ENCODE measurements at places on chromosomes 13 and 19. TPM values are rescaled to one million over a fixed set of nuclear protein-coding genes. Genes with fewer than 3 reads are reported as not detected.

- H3K4me1 ChIP-seq, result no peaks in the 10 kb centered on the region
- no peak overlapping the region for H3K4me3 ChIP-seq
- DNase-seq, result no peak
- no peak overlapping the region for H3K27ac ChIP-seq
These were observed 12.6 kb downstream of the RTBDN start for GRCh38 chr19:12821761-12822160.

GRCh38 chr13:111404746-111405145 is 84.3 kb downstream of the TEX29 start:
- no peak overlapping the region for H3K27ac ChIP-seq
- H3K4me1 ChIP-seq, result no peaks in the 10 kb centered on the region
- H3K27me3 ChIP-seq, result no peaks in the 10 kb centered on the region

SPINT2 gene
- total RNA-seq, result 8.7 TPM

GRCh38 chr13:19860884-19861655 is 2.4 kb downstream of the ZMYM5 start:
- peak overlapping the region; percentile 67 for H3K27ac ChIP-seq
- peak overlapping the region; percentile 79 for H3K4me3 ChIP-seq
- no peaks in the 10 kb centered on the region for H3K36me3 ChIP-seq
- no peaks in the 10 kb centered on the region for H3K27me3 ChIP-seq
- DNase-seq, result peak; percentile 55
- peaks cover 10% of the 10 kb centered on the region for H3K4me1 ChIP-seq

DNA sequence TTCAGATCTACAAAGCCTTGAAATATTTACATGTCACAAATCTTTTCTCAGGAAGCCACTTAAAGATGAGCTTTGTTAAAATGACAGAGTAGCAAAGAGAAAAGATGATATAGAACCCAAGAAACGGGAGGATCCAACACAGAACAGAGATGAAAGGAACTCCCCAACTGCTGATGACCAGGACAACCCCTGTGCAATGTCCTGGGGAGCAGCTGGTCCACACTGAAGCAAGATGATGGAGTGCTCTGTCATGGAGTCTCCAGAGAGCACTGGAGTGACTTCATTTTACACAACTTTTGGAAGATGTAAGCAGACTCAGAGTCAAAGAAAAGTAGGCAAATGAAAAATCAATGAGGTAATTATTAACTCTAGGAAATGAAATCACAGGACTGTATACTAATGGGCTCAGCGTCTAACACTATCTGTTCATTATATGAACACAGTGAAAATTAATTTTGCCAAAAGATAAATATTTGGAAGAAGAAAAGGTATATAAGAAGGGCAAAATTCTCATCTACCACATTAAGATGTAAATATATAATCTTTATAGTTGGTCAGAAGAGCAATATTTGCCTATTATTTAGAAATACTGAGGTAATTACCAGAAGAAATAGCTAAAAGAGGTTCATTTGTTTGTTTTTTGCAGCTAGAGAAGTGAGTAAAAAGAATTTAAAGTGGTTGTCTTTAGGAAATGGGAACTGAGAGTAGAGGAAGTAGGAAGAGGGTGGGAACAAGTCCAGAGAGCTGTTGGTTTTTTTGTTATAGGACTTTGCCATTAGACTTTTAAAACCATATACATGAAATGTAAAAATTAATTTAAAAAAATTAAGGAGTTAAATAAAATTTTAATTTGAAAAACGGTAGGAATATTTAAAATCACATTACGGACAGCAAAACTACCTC is 30.5 kb downstream of the MTRF1 start:
- DNase-seq, result no peak
- no peaks in the 10 kb centered on the region for H3K27me3 ChIP-seq
- H3K27ac ChIP-seq, result no peak overlapping the region
- H3K36me3 ChIP-seq, result no peaks in the 10 kb centered on the region
- no peak overlapping the region for H3K4me3 ChIP-seq

- no peaks in the 10 kb centered on the region for H3K4me1 ChIP-seq
- DNase-seq, result no peak
- H3K27me3 ChIP-seq, result no peaks in the 10 kb centered on the region
- no peaks in the 10 kb centered on the region for H3K36me3 ChIP-seq
These were observed 136.2 kb downstream of the FLT1 start for GRCh38 chr13:28358708-28359107.

DNA sequence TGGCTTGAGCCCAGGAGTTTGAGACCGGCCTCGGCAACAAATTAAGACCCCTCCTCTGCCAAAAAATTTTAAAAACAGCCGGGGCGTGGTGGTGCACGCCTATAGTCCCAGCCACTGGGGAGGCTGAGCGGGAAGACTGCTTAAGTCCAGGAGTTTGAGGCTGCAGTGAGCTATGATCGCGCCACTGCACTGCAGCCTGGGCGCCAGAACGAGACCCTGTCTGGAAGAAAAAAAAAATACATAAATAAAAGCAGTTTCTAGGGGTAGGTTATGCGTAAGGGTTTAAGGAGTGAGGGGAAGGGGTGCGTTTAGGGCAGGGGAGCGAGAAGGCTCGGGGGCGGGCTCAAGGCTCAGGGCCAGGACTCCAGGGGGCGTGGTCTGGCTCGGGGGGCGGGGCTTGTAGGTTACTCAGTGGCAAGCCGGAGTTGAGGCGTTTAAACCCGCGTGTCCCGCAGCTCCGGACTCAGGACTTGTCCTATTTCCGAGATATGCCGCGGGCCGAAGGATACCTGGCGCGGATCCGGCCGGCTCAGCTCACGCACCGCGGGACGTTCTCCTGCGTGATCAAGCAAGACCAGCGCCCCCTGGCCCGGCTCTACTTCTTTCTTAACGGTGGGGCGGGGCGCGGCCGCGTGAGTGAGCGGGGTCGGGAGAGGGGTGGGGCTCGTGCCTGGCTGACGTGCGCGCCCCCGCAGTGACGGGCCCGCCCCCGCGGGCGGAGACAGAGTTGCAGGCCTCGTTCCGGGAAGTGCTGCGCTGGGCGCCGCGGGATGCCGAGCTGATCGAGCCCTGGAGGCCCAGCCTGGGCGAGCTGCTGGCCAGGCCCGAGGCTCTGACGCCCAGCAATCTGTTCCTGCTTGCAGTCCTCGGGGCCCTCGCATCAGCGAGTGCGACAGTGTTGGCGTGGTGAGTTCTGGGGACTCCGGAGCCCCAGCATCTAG is 10.7 kb downstream of the SPACA6 start:
- peak overlapping the region; percentile 64 for H3K4me3 ChIP-seq
- DNase-seq, result peak; percentile 92
- peaks cover 3% of the 10 kb centered on the region for H3K4me1 ChIP-seq
- peaks cover 20% of the 10 kb centered on the region for H3K36me3 ChIP-seq
- no peaks in the 10 kb centered on the region for H3K27me3 ChIP-seq
- H3K27ac ChIP-seq, result peak overlapping the region; percentile 94

DNA sequence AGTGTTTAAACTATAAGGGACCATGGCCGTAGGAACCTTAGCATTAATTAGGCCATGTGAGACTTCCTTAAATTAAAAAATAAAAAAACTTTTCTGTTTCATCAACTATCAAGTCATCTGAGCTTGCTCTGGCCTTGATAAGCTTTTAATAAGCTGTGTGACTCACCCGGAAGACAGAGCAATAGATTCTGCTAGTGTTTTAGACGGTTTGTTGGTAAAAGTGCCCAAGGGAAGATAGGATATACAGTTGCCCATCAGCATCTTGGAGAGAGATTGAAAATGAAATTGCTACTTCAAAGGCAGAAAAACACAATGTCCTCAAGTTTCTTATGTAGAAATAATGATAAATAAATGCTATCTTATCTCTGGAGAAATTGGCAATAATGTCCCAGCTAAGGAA is 31.2 kb upstream of the RCBTB2 start:
- no peak overlapping the region for H3K27ac ChIP-seq
- no peak overlapping the region for H3K4me3 ChIP-seq
- peak; percentile 22 for DNase-seq
- no peaks in the 10 kb centered on the region for H3K4me1 ChIP-seq

- DNase-seq, result peak; percentile 79
- H3K4me3 ChIP-seq, result no peak overlapping the region
- no peak overlapping the region for H3K27ac ChIP-seq
- H3K36me3 ChIP-seq, result no peaks in the 10 kb centered on the region
- no peaks in the 10 kb centered on the region for H3K27me3 ChIP-seq
These were observed 19.4 kb downstream of the CEACAM21 start for GRCh38 chr19:41595258-41595889.

CD22 gene
- total RNA-seq, result 1.2 TPM

GRCh38 chr13:51935326-51936171 is 73.8 kb downstream of the CCDC70 start:
- no peak overlapping the region for H3K27ac ChIP-seq
- H3K36me3 ChIP-seq, result no peaks in the 10 kb centered on the region
- no peaks in the 10 kb centered on the region for H3K4me1 ChIP-seq

Data from fibroblast of lung (primary cell).